ENCODE measurements at places on chromosomes 3 and 15.

- DNase-seq, result peak; percentile 64
These were observed 53.4 kb upstream of the EIF5A2 start for GRCh38 chr3:170961616-170962400.

GRCh38 chr3:62809369-62809768, 65.8 kb downstream of the CADPS start:
- no peak for DNase-seq

- no peak for DNase-seq
These were observed 76.9 kb downstream of the THRB start for GRCh38 chr3:24417730-24418129.

DNA sequence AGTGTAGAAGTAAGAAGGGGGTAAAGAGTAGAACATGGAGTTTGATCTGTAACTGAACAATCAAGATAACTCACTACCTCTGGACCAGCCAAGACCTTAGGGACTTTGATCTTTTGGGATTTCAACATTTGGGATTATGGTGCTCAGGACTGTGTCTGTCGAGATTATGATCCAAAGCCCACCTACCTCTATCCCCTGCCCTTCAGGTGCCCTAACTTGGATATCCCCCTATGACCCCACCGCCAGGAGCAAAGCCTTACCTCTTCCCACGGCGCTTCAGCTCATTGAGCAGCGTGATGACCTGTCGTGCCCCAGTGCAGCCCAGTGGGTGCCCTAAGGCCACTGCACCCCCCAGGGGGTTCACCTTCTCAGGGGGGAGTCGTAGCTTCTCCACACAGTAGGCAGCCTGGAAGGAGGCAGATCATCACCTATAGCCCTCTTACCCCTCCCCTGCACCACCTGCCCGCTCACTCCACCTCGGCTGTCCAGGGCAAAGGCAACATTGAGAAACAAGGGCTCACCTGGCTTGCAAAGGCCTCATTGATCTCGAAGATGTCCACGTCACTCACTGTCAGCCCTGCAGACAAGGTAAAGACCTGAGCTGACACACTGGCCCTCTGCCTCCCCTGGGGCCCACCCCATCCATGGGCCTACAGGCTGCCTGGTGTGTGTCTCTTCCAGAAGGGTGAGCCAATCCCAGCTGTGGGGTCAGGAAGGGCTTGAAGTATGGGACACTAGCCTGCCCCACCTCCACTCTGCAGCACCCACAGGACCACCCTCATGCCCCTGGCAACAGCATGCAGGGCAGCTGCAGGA, 11.4 kb downstream of the ACAA1 start:
- DNase-seq, result no peak

DNA sequence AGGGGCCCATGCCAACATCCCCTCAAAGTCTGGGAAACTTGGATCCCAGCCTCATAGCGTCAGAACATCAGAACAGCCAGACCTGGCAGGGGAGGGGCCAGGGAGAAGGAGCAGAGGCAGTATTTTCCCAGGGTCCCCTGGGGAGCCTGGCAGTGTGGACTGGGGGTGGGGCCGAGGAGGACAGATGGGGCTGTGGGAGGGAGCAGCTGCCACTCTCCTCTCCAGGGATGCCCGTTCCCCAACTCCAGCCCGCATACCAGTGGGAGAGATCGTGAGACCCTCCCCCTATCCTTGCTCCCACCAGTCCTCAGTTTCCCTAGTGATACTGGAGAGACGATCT, 6.5 kb upstream of the DNAJB8 start:
- no peak for DNase-seq

- DNase-seq, result peak; percentile 46
These were observed 272.6 kb downstream of the SUCLG2 start for GRCh38 chr3:67381667-67382272.

DNA sequence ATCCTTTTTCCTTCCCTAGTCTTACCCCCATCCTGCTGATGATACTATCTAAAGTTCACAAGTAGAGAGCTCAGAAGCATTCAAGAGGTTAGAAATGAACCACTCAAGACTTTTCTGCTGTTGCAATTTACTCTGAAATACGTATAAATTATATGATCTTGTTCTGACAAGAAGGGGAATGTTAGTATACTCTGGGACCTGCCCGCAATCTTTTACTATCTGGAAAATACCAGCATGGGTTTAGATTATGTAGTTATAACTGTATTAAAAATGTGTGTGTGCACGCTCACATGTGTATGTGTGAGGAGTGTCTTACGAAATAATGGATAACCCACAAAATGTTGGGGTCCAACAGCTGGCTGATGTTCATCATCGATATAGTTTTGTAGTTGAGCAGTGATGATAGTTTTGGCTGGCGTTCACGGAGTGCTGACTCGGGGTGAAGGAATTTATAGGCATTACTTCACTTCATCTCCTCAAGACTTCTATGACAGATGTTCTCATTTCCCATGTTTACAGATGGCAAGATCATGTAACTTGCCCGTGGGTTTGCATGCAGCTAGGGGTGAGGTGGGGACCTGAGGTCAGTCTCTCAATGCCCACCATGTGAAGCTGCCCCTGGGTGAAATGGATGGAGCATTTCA, 297.5 kb upstream of the LYSMD4 start:
- peak; percentile 19 for DNase-seq

DNA sequence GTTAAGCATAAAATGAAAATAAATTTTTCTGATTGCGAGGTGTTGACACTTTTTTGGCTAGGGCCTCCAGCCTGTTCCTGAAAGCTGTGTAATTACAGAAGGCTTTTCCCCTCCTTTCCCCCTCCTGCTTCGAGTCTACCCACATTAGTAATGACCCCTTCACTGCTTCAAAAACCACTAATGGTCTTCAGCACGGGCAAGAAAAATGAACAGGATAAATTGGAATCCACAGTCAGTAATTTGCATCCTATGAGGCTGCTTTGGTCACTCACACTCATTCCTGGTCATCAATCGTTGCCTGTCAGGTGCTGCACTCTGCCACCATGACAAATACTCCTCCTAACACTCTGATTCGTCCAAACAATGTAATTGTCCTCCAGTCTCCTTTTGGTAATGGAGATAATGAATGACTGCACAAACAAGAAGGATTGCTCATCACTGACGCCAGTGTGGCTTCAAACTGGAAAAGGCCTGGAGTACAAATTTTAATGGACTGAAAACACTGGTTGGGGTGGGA, 148.6 kb downstream of the MEIS2 start:
- DNase-seq, result peak; percentile 97

DNA sequence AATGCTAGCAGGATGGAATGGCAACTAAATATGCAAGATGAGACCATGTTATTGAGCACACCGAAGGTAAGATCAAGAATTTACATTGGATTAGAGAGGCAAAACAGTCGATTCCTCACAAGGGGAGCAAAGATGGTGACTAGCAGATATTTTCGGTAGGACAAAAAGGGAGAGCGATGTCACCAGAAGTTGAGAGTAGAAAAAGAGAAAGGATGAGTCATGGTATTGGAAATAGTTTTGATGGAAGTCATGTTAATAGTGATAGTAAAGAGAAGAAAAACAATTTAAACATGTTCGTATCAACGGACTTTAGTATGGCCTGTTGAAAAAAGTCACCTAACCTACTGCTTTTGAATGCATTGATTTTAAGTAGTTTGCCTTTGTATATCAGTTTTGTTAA, 55.0 kb downstream of the UBE2E2 start:
- peak; percentile 50 for DNase-seq

DNA sequence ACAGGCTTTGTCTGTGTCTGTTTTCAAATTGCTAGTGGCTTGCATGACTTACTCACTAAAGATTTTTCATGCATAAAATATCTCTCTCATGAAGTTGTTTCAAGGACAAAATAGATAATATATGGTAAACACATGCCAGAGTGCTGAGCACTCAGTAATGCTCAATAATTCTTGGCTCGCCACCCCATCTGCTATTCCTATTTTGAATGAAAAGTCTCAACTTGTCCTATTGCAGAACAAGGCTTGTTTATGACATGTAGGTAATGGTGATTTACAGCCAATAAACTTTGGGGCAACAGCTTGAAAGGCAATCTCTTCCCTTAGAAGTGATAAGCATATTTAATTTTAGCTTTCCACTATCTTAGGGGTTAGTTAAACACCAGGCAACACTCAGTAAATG, 789.0 kb upstream of the ROBO1 start:
- no peak for DNase-seq

DNA sequence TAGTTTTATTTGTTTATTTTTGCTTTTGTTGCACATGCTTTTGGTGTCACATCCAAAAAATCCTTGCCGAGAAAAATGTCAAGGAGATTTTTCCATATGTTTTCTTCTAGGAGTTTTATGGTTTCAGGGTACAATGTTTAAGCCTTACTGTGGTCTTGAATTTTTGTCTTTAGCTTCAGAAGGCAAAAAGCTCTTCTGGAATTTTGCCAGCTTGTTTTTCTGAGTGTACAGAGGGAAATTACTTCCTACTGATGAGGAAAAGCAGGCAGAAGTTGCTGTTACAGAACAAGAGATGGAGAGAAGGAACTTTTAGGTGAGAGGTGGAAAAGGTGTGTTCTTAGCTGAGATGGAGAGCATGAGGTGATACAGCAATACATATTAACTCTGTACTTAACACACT, 59.6 kb downstream of the UBE2E2 start:
- DNase-seq, result no peak

DNA sequence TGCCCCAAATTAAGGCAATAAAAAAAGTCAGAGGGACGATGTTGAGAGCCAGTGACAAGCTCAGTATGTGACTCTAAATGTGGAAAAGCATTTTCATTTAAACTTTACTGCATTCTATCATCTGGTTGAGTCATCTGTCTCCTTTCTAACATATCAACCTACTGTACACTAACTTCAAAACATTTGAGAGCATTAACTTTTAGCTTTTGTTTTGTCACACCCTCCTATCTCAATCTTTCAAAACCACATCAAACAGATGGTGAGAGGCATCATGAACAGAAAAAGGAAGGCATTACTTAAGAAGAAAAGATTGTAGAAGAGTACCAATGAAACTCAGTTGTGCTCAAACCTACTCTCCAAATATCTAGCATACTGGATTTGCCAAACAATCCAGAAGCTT, 4.8 kb downstream of the LRRC58 start:
- DNase-seq, result peak; percentile 18

DNA sequence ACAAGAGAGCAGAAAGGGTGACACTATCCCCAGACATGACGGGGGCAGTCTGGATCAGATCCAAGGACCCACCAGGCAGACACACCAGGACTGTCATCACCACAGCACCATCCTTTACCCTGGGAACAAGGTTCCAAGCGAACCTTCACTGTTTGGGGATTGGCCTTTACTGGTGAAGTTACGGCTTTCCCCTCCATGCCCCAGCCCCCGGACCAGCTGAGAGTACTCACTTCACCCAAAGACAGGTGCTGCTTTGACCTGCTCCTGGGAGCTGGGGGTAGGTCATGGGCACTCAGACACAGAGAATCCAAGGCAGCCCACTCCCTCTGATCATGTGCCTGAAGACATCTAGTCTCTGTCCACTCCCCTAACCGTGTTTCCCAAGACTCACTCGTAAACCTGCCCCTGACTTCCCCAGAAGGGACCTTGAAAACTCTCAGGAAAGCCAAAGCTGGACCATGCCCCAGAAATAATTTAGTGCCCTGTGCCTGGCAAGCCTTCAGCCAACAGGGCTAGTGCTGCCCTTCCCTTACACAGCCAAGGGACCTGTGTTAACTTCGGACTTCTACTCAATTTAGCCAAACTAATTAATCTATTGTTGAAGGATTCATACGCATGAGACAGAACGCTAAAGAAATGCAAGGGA, 2.8 kb downstream of the RRP9 start:
- DNase-seq, result no peak

DNA sequence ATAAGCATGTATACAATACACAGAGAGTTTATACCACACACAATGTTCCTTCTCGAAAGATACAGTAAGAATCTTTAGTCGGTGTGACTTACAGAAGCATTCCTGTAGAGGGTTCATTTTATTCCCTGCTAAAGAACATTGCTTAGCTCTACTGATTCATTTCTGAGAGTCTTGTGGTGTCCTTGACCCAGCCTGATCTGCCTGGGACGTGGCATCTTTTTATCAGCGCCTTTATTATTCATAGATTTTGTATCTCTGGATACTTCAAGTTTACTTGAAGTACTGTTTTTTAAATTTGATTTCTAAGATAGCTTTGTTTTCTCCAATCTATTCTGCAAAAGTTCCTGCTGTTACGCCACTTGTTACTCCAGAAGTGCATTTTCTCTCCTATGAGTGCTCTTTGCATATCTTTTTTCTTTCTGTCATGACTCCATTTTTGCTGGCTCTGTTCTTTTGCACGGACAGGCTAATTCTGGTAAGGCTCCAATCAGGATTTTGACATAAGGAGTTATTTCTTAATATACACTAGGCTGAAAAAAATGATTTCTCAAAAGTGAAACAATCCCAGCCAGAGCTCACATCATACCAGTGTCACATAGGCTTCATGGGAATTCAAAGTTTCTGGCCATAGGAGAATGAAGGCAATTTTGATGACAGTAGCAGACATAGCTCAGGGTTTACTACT, 114.5 kb upstream of the TNIK start:
- no peak for DNase-seq

- DNase-seq, result peak; percentile 58
These were observed 285.8 kb upstream of the SEMA6D start for GRCh38 chr15:47431501-47431900.

- no peak for DNase-seq
These were observed 5.8 kb upstream of the RAD51 start for GRCh38 chr15:40688932-40689799.

GRCh38 chr3:26657348-26657976, 34.9 kb downstream of the LRRC3B start:
- DNase-seq, result no peak

DNA sequence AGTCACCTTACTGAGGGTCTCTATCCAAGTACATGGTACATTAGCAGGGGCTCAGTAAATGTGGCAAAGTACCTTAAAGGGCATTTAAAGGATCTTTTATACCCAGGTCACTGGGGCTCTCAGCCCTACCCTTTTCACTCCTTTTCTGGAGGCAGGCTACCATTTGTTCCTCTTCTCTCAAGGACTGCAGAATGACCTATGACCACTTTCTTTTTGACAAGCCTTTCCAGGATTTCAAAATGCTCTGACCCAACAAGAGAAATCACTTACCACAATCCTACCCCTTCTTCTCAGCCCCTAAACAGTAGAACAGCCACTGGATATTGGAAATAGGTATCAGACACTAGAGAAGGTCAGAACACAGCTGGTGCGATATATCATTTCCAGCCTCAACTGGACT, 221.8 kb upstream of the TPRG1 start:
- DNase-seq, result no peak

- no peak for DNase-seq
These were observed 1501.2 kb upstream of the CADM2 start for GRCh38 chr3:83457551-83457950.
